NCI-H187 (cell line): ENCODE measurements at places on chromosomes 12 and 14.

DNA sequence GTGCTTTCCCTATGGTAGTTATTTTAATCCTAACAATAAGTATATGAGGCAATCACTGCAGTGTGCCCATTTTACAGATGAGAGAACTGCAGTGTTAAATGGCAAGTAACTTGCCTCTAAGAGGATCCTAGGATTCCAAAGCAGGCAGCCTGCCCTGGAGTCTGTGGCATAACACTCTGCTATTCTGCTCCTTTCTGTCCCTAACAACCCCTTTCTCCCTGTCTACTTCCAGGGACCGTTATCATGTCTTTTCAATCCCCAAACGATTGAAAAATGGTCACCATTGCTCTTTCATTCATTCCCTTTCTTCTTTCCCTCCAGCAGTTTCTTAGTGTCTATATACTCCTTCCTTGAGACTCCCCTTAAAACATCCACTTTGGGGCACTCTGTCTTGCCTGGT is 1.3 kb upstream of the ANO2 start:
- no peak for DNase-seq

- no peak for DNase-seq
Observed at GRCh38 chr12:42162193-42162592, 17.5 kb upstream of the GXYLT1 start.

GRCh38 chr12:43982544-43982943 is 146.7 kb downstream of the TMEM117 start:
- no peak for DNase-seq

GRCh38 chr12:2509137-2509536 is 285.6 kb upstream of the FKBP4 start:
- no peak for DNase-seq

- no peak for DNase-seq
Observed at GRCh38 chr14:75196468-75196867, 20.1 kb upstream of the TMED10 start.
